Fibroblast of skin of scalp (primary cell): ENCODE measurements at places on chromosomes 3 and 15.

- no peak for DNase-seq
These were observed 226.7 kb upstream of the ALCAM start for GRCh38 chr3:105139881-105140560.

- DNase-seq = no peak
These were observed 28.5 kb downstream of the MFSD1 start for GRCh38 chr3:158830391-158830790.

- peak; percentile 73 for DNase-seq
These were observed at the start of gene MFGE8 for GRCh38 chr15:88913017-88913849. Gene MFGE8 (minus strand): TSS chr15:88913379. CDS start chr15:88913319, 60 bp downstream.

DNA sequence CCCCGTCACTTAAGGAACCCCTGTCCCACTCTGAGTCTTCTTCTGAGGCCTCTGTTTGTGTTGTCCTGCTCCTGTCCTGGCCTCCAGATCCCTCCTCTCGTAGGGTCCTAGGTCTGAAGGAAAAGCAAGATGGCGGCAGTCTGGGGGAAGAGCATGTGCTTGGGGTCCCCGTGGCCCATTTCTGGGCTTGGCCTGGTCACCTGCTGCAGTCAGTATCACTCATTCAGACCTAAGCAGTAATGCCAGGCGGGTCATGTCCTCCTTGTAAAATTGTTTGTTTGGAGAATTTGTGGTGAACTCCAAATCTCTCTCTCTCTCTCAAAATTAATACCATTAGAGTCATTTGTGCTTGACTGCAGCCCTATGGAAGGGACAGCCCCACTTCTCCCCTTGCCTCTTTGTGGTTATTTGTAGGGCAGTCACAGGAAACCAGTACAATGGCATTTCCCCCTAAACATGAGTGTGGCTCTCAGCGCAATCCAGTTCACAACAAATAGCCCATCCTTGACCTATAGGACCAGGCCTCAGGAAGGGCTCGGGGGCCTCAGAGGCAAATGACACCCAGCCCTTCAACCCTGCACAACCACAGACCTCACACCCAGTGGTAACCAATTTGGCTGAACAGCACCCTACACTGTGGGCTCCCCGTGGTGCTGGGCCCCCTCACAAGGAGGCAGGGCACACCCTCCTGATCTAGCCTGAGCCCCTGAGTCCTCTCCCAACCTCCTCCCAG lies 173.5 kb downstream of the OR4M2 start:
- no peak for DNase-seq

GRCh38 chr15:44763187-44763586 lies 26.9 kb downstream of the TRIM69 start:
- no peak for DNase-seq

DNA sequence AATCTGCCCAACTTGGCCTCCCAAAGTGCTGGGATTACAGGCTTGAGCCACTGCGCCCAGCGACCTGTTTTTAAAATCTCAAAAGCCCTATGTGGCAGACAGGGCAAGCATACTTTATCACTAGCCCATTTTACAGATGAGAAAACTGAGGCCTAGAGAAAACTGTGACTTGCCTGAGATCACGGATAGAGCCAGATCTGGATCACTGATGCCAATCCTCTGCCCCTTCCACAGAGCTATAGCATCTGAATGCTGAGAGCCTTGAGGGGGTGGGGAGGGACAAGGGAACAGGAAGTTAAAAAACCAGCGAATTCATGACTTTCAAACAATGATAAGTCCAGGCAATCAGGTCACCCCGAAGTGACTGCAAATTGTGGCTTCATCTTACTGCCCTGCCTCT lies 7.3 kb downstream of the ANKRD63 start:
- DNase-seq = no peak

DNA sequence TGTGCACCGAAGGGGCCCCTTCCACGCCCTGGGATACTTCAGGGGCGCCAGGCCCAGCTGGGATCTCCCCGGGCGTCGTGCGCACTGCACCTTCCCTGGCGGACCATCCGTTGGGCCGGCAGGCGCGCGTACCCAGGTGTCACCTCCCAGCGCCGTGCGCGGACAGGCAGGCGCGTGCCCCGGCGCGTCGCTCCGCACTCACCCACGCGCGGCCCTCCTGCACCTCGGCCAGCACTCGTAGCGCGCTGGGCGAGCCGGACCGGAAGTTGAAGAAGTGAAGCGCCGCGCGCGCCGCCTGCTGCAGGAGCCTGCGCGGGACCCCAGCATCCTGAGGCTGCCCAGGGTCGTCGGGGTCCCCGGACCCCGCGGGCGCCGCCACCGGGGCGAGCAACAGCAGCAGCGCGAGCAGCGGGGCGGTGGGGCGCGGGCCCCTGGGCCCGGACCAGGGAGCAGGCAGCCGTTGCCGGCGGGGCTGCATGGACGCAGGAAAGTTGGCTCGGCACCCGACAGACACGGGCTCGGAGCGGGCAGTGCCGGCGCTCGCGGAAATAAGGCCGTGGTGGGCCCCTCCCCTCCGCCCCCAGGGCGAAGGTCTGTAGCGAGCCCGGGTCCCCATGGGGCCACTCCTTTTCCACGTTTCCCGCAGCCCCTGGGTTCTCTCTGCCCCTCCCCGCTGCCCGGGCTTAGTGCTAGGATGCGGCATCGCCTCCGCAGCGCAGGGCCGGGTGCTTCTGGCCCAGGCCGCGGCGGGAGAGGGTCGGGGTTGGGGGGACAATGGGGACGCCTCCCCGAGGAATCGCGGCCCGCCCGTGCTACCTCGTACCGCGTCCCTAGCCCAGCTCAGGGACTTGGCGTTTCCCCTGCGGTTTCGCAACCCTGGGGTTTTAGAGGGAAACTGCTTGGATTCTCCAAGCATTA lies at the start of gene RARRES1:
RARRES1 (minus strand) TSS at position 520 of the 918 bp plus-strand sequence; CDS start at position 478, 42 bp downstream.
- DNase-seq = peak; percentile 39

DNA sequence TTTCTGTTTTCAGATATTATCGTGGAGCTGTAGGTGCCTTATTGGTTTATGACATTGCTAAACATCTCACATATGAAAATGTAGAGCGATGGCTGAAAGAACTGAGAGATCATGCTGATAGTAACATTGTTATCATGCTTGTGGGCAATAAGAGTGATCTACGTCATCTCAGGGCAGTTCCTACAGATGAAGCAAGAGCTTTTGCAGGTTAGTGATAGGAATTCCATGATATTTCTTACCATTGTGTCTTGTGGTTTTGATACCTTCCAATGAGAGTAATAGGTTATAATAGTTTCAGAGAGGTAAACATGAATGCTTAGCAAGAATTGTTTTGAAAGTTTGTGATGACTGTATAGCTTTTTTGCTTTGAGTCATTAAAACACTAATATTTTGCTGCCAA lies 8.5 kb downstream of the RAB11A start:
- no peak for DNase-seq

GRCh38 chr15:26115229-26115943 lies 252.3 kb upstream of the ATP10A start:
- no peak for DNase-seq

DNA sequence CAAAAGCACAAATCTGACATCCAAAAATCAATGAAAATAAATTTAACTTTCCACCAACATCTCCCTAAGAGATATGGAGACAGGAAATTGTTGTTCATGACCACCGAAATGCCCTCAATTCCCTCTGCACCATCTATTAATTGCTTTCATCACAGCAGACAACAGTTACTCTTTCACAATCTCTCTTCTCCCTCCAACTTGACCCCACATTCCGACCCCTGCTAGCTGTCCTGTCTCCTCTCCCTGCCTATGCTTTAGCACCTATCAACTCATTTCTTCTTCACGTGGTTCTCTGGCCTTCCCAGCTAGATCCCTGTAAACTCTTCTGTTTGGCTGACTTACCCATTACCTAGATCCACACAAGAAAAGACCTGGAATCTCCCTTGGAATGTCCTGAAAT lies 173.9 kb upstream of the ADAMTS9 start:
- no peak for DNase-seq

GRCh38 chr15:33720952-33721351 lies 247.3 kb upstream of the CHRM5 start:
- peak; percentile 59 for DNase-seq

GRCh38 chr15:89002281-89002761 lies 85.9 kb upstream of the ABHD2 start:
- DNase-seq = peak; percentile 60

DNA sequence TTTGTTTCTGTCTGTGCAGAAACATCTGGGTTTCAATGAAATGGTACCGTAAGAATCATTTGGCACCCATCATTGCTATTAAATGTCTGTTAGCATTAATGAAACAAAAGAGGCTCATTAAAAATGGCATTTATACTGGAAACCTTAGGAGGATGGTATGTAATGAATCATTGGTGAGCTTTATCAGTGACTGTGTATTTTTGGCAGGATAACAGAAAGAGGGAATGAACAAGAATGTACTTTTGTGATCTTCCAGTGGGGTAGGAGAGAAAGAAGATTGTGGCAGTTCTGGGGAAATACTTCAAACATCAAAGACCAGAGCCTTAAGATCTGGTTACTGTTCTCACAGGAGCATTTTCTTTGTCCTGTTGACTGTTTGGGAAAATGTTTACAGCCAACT lies 4.7 kb upstream of the DCBLD2 start:
- DNase-seq = peak; percentile 88

GRCh38 chr15:66483131-66483566 lies 14.4 kb downstream of the SNAPC5 start:
- peak; percentile 39 for DNase-seq

GRCh38 chr3:179421500-179421899 lies 29.8 kb downstream of the GNB4 start:
- DNase-seq = peak; percentile 36

DNA sequence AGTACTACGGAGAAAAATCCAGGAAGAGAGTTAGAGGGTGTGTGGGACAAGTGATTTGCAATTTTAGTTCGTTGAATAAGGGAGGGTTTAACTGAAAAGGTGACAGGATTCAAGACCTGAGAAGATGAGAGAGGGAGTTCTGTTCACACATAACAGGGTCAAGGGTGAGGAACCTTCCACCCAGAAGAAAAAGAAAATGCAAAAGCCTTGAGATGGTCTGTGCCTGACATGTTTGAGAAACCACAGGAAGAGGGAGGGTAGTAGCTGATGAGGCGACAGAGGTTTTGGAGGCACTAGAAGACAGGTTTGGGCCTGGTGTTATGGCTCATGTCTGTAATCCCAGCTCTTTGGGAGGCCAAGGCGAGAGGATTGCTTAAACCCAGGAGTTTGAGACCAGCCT lies 591 bp upstream of the SLC25A20 start:
- DNase-seq = no peak

GRCh38 chr3:148861277-148861869 lies 3.7 kb upstream of the CPA3 start:
- DNase-seq = peak; percentile 73

GRCh38 chr3:78139166-78139565 lies 1099.3 kb downstream of the ROBO2 start:
- peak; percentile 56 for DNase-seq

DNA sequence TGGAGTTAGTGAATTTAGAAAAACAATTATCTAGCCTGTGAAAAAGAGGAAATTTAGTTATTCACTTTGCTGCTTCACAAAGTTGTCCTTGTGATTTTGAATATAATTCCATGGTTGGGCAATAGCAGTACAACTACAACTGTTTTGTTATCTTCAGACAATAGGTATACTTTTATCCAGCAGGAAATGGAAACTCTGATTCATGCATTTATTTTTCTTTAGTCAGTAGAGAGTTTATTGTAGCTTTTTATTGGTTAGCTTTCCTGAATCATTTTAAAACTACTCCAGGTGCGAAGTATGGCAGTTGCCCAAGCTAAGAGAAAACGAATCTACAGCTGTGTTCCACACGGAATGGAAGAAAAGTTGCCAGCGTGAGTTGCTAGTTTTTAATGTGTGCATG lies 80.3 kb downstream of the TM4SF4 start:
- peak; percentile 32 for DNase-seq

DNA sequence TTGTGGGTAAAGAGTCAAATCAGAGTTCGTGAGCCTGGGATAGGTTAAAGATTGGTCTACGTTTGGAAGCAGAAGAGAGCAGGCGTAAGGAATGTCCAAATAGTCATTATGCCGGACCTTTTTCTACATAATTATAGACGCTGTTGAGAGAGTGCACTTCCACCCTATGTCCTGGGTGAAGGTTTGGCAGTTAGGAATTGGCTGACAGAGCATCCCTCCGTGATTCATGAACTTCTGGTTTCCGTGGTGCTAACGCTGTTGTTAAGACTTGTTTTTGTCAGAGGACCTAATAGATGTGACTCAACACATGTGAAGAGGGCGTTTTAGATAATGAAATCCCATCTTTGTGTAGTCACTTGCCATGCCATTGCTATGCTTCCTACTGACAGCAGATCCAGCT lies 1.1 kb downstream of the EAF1 start:
- DNase-seq = peak; percentile 21

- DNase-seq = no peak
These were observed 50.7 kb upstream of the SPATA12 start for GRCh38 chr3:57009802-57010201.

DNA sequence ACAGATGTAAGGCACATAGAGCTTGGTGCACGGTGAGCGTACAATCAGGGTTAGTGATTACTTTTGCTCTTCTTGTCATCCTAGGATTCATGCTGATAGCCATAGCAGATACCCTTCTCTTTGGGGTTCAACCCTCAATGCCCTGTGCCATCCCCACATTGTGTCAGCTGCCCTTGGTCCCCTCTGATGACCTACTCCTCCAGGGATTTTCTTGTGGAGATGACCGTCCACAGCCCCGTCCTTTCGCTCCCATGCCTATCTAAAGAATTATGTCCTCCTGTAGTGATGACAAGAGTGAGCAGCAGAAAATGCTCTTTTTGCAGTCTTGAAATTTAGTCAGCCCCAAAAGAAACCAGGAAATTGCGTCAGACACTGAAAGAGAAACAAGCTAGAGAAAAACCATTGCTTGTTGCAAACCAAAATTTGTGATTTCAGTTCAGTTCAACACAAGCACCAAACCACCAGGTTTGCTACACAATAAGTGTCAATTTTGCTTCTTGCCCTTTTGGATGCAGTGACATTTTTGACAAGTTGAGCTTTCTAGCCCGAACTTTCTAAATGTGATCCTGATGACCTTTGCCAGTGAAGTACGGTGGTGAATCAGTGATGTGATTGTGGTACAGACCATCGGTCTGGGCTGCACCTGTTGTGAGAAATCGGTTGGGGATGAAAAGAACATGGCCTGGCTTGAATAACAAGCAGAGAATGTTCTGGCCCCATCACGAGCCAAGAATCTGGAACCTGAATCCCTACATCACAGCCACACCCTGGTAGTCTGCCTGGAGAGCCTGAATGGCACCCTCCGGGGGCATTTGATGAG lies 41.3 kb downstream of the CMTM7 start:
- DNase-seq = peak; percentile 8

DNA sequence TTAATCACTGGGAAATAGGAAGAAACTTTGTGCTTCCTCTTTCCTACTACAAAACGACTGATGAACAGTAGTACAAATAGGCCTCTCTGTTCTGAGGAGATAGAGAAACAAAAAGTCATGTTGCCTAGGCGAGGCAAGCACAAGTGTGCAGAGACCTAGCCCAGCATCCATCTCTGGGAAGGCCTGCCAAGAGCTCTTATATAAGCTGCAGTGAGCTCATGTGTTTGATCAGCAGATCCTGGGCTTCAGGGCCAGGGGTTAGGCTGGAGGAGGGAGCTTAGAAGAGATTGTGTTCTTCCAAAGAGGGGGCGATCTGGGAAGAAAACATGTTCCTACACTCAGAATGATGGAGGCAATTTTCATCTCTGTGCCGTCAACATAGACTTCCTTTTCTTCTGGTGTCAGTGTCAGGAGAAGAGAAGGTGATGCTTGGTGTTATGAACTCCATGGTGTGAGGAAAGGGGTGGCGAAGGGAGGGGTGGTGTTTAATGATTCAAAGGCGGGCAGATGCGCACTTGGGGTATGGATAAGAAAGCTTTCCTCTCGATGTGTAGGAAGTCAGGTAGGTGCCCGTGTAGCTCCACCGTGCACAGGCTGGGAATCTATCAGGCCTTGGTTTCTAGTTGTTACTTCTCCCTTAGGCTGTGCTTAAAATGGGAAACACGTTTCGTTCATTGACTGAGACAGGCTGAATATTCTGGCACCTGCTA lies 29.5 kb upstream of the ETV5 start:
- no peak for DNase-seq

GRCh38 chr3:58340594-58341244 lies 8.0 kb downstream of the PXK start:
- no peak for DNase-seq
